ENCODE measurements at places on chromosomes 3 and 15.

DNA sequence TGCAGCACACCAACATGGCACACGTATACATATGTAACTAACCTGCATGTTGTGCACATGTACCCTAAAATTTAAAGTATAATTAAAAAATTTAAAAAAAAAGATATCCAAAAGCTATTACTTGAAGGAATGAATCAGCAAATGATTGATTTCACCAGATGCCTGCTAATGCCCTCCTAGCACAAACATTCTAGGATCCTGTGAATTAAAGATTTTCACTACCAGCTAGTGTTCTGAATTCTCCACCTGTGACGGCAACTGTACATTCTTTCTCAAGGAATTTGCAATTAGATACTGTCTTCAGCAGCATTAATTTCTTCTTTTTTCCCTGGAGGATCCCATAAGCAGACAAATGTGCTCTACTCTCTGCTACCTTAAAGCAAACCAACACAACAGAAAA is 694.9 kb downstream of the NTRK3 start:
- DNase-seq = no peak

GRCh38 chr3:165859061-165859460 is 21.8 kb upstream of the BCHE start:
- DNase-seq = no peak

GRCh38 chr3:16945330-16945729 is 60.6 kb downstream of the PLCL2 start:
- DNase-seq = no peak

GRCh38 chr3:112448939-112449338 is 50.3 kb downstream of the BTLA start:
- DNase-seq = no peak

GRCh38 chr3:132290833-132291232 is 26.4 kb upstream of the ACP3 start:
- DNase-seq = no peak

DNA sequence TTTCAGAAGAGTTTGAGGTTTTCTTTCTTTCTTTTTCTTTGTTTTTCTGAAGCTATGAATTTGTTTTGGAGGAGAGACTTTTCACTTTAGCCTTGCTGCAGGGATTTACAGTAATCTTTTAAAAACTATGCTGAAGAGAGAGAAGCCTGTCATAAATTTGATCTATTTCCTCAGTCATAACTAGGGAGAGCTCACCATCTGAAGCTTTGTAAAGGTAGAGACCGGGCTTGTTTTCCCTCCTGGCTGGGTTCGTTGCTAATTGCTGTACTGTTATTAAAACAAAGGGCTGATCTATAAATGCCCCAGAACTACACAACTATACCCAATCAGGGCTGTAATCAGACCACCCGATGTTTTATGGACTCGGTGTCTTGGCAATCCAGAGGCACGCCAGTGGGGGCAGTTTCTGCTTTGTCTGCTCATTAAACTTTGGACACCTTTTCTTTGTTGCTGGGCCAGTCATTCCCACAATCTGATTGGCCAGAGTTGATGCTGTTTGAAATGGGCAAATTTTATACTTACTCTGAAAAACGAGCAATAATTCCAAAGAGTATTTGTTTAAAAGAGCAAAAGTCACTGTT is 164.3 kb downstream of the CACNA1D start:
- no peak for DNase-seq

DNA sequence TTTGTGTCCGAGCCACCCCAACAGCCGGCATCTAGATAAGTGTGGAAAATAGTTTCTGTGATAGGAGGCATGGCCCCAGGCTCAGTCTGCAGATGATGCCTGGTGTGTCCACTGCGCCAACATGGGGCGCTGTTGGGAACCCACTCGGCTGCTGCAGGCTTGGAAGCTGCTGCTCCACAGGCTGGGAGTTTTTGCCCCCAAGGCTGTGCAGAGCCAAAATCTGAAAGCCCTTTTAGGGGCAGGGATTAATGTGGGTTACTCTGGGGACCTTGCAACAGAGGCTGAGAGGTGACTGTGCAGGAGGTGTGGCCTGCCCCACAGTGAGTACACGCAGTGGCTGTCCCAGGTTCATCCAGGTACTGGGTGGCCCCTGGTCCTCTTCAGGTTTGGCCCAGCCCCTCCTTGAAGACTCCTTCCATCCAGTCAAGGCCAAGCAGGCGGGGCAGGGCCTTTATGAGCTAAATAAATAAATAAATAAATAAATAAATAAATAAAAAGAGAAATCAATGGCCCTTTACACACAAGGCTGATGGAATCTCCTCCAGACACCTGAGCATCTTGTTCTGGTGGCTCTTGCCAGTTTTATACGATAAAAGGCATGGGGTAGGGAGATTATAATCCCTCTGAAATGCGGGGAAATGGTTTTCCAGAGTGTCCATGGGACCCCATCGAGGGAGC is 73.8 kb downstream of the AAGAB start:
- DNase-seq = no peak

DNA sequence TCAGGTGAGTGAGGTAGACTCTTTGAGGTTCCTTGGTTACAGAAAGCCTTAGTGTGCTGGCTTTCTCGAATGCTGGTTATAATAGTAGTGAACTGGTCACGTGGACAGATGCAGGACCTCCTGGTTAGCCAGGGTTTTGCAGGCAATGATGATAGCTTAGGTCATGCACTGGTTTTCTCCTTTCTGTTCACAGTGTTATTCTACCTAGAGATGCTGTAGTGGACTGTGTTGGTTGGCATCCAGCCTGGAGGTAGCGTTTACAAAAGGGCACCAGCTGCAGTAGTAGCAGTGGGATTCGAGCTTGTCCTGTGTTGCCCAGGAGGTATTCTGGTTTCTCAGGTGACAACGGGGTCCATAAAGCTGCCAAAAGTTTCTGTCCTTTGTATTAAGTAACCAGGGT is 27.0 kb downstream of the PCCB start:
- DNase-seq = no peak

GRCh38 chr3:102360183-102360860 is 74.5 kb upstream of the ZPLD1 start:
- DNase-seq = no peak

DNA sequence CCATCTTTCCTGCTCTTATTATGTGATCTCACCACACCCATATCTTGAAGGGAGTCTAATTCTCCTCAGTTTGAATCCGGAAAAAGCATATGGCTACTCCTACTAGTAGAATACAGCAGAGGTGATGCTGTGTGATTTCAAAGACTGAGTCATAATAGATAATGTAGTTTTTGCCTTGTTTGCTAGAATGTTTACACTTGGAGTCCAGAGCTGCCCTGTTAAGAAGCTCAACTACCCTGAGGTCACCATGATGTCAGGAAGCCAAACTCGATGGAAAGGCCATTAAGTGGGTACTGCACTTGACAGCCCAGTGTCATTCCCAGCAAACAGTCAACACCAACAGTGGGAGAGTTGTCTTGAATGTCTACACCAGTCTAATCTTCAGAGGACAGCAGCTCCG is 56.9 kb downstream of the CD200R1L start:
- no peak for DNase-seq

- no peak for DNase-seq
Measured at GRCh38 chr3:64763980-64764379, 76.2 kb upstream of the ADAMTS9 start.

DNA sequence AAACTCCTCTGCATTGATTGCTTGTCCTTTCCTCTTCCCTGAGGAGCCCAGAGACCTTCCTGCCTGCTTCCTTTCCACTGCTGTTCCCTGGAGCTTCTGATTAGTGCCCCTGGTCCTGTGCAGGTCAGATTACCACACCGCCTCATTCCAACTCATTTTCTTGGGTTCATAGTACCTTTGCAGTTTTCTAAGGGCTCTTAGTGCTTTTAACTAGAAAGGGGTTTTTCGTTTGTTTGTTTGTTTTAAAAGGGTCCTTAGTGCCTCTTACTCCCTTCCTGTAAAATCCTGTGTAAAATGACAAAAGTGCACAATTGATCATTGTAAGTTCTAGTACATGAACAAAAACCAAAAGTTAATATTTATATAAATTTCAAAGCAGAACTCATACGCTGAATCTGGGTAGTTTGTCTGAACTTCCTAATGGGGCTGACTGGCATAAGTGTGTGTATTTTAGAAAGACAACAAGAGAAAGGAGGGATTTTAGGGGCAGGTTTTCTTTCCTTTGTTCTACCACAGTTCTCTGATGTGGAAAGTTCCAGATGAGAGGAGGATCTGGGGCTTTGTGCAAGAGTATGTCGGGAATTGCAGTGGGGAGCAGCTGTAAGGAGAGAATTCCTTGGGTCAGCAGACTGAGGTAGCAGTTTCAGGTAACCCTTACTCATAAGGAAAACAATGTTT is 30.6 kb downstream of the SNRK start:
- no peak for DNase-seq

- DNase-seq = peak; percentile 80
Measured at GRCh38 chr15:20356444-20356910, 185.1 kb downstream of the GOLGA6L6 start.

DNA sequence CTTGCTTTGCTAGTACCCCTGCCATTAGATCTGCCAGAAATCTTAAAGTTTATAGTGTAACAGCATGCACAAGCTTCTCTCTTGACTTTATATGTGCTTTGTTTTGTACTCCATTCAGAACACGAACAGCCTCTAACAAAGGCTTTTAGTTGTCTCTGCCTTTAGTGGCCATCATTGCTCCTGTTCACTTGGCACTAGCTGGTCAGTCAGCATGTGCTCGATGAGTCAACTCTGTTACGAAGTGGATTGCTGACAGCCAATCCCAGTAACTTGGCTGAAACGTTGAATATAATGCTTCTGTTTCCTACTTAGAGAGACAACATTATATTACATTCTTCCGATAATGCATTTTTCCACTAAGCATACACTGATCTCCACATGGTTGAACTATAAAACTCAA is 349.2 kb downstream of the NAALADL2 start:
- no peak for DNase-seq

DNA sequence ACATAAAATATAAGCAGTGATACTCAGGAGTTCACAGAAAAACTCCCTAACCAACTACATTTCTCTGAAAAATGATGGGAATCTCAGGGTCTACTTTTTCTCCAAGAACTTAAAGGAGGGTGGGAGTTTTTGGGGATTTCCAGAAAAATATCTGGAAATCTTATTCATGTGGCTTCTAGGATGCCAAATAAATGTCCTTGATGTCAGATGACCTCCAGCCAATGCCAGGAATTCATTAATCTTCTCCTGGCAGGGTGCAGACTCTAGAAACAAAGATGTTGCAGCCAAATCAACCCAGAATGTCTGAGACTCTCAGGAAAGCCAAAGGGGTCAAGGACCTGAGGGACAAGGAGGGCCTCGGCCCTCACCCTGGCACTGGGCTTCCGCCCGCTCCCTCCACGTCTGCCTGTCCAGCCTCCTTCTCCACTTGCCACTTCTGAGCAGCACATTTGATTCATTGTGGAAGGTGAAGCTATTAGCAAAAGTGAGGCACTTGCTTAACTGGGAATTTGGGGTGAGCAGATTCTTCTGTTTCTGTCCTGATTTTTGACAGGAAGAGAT is 61.9 kb upstream of the HEG1 start:
- DNase-seq = no peak

DNA sequence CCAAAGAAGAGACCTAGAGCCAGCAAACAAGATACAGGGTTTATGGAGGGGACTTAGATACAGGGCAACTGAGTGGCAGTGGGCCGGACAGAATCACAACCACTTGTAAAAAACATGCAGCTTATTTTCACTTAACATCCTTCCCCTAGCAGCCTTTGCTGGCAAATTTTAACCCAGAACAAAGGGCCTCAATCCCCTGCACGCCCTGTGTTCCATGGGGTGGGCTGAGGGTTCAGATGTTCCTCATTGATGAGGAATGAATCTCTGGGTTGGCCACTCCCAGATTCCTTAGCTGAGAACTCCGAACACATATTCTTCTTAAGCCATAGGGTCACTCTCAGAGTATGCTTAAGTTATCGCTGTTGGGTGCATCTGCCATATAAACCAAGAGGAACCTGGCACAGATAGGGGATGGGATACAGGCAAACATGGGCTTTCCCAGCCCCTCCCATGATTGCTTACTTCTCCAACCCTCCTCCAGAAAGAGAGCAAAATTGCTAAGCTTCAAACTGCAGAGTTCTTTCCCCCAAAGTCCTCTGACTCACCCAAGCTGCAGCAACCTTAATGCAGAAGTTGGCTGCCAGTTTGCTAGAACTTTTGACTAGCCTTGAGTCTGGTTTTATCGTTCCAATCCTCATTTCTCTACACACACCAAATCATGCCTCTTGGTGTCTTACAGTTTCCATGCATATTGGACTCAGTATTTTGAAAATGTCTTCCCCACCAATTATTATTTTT is 146.9 kb downstream of the CD47 start:
- DNase-seq = no peak

- no peak for DNase-seq
Measured at GRCh38 chr3:119555309-119555735, 4.1 kb downstream of the CD80 start.

GRCh38 chr3:12897381-12898289 is 56.3 kb upstream of the RPL32 start:
- DNase-seq = peak; percentile 9

DNA sequence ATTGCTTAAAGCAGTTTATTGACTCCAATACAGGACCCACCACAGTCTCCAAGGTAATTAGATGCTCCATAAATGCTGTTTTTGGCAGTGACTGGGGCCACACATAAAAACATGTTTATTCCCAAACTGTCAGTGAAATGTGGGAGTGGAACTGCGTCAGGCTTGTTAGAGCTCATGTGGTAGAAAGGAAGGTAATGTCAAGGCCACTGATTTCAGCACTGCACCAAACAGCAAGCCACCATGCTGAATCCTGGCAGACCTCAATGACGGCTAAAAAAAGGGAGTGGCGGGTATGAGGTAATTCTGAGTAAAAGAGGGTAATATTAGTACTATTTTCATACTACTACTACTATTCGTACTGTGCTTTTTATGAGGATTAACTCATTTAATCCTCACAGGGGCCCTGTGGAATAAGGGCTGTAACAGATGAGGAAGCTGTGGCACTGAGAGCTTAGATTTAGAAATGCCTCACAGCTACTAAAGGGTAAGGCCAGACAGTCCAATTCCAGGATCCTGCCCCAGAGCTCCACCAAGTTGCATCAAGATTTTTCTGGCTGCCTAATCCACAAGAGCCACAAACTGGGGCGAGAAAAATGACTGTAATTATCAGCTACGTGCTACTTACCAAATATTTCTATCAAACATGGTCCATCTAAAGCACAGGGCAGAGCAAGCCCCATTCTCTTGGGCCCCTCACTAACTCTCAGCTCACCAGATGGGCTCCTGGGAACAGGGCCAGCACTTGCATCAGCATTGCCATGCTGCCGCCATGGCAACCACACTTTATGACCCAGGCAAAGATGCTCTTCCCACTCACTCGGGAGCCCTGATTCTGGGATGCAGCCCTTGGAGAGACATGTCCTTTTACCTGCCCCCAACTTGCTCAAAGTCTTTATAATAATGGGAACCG is 83.6 kb upstream of the SPATA12 start:
- no peak for DNase-seq

- no peak for DNase-seq
Measured at GRCh38 chr15:45094358-45094730, 19.6 kb downstream of the DUOX2 start.

DNA sequence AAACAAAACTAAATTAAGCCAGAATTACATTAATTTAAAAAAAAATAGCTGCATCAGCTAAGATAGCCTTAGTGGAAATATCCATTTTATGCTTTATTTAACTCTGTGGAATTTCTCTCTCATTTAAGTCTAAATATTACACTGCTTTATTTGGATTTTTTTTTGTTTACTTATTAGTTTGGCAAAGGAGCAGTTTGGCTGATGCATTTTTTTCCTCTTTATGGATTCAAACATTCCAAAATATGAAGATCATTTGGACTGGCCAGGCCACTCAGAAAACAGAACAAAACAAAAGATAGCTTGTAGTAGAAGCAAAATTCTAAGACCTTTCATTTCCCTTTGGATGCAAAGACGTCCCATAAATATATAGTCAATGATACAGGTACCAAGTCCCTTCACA is 707.3 kb upstream of the UBE2E2 start:
- no peak for DNase-seq

- DNase-seq = no peak
Measured at GRCh38 chr3:31974471-31974870, 6.6 kb downstream of the OSBPL10 start.

All from CD4-positive, alpha-beta T cell treated with Interleukin-6 for 4 hours (primary cell).